ENCODE measurements at places on chromosomes 4 and X.

DNA sequence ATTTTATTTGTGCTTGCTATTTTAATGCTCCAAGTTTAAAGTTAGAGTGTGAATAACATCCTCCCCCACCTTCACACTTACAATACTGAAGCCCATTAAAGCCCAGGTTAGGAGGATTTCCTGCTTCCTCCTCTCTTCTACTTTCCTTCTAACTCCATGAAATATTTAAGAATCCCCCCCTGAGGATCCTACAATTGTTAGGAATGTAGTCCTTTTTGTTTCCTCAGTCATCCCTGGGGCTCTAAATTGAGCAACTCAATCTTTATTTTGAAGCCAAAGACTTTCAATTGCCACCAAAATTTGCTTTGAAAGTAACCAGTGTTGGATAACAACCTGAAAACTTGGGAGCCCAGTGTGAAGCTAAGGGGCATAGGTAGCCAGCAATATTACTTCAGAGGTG is 276.9 kb downstream of the FAM47A start:
- DNase-seq: no peak

DNA sequence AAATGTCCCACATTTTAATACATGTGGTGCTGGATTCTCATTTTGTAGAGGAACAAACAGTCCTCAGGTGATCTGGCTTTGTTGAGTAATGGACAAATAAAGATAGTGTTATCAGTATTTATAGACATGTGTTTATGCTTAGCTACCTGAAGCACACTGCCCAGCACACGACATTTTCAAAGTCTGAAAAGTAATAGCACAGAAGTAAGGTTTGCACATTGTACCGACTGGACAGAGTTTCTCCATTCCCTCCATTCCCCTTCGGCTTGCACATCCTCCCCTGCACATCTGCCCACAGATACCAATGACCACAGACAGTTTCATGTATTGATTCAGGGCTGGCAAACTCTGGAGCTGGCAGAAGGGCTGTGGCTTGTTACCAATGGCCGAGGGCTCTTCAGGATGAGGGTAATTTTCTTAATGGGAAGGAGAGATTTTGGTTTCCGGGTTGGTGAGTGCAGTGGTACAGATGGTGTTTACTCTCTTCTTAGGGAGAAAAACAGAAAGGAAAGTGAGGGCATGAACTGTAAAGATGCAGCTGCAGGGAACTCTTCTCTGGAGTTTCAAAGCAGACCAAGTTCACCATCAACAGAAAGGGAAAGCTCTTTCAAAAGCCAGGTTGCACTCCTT is 2.3 kb downstream of the GRPR start:
- DNase-seq: no peak

DNA sequence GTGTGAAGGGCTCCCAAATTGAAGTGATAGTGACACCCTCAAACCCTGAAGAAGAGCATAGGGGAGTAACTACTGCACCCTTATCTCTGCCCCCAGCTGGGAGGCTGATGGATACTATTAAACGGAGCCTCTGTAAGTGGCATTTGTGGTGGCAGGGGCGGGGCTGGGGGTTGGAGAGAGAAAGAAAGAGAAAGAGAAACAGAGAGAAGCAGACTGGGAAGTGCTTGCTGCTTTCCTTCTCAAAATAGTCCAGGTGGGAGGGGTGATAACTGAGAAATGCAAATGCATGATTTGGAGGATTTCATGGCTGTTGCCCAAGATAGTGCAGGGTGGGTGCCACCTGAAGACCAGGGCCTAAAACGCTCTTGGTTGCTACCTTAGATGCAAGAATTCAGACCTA is 253.5 kb upstream of the GATB start:
- DNase-seq: no peak

- no peak for DNase-seq
Observed at GRCh38 chr4:181939199-181939945, 303.8 kb upstream of the TENM3 start.

- DNase-seq: no peak
Observed at GRCh38 chr4:175394208-175394607, 417.9 kb downstream of the GPM6A start.

DNA sequence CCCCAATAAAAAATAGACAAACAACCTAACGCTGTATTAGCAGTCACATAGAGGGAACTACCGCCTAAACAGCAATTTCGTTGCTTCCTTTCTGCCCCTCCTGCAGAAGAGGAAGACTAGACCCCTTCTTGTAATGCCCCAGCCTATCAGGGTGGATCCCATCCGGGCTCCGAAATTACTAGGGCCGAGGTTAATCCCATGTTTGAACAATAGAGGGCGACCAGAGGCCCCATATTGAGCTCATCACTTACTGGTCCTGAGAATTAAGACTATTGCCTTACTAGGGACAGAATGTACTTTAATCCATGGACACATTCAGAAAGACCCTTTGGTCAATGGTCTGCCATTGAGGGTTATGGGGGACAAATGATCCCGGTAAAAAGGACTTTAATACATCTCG is 11.8 kb upstream of the ZNF630 start:
- no peak for DNase-seq

GRCh38 chrX:135307171-135307570 is 2.1 kb upstream of the ETDC start:
- no peak for DNase-seq

GRCh38 chr4:37815591-37815990 is 10.9 kb upstream of the PGM2 start:
- DNase-seq: no peak
